ENCODE measurements at places on chromosomes 11 and 22. TPM values are rescaled to one million over a fixed set of nuclear protein-coding genes. Genes with fewer than 3 reads are reported as not detected.

Gene EMID1
- 1.3 TPM for total RNA-seq

Gene NAALAD2
- total RNA-seq, result 0.27 TPM

Gene C22orf42
- not detected for total RNA-seq

Gene SMC1B
- not detected for total RNA-seq

Gene CCDC34
- 2.3 TPM for total RNA-seq

Gene TSPAN32
- 26.2 TPM for total RNA-seq

Gene CHADL
- 2.9 TPM for total RNA-seq

Gene C11orf21
- 23.2 TPM for total RNA-seq

Gene RPS6KB2
- total RNA-seq, result 23.2 TPM

Gene CYP2D6
- 0.35 TPM for total RNA-seq

Gene MMP12
- total RNA-seq, result not detected

Gene FAM180B
- not detected for total RNA-seq

Gene HOATZ
- not detected for total RNA-seq

Gene IGSF9B
- 85.3 TPM for total RNA-seq

Gene BRSK2
- 0.16 TPM for total RNA-seq

Gene FAM118B
- total RNA-seq, result 22.3 TPM

Gene APOL4
- total RNA-seq, result 6.1 TPM

Gene MS4A6A
- 22.2 TPM for total RNA-seq

GRCh38 chr22:22380098-22381030 lies 128.2 kb downstream of the ZNF280B start:
- DNase-seq, result no peak

- no peak for DNase-seq
Measured at GRCh38 chr11:125175896-125176575, 11.5 kb downstream of the PKNOX2 start.

DNA sequence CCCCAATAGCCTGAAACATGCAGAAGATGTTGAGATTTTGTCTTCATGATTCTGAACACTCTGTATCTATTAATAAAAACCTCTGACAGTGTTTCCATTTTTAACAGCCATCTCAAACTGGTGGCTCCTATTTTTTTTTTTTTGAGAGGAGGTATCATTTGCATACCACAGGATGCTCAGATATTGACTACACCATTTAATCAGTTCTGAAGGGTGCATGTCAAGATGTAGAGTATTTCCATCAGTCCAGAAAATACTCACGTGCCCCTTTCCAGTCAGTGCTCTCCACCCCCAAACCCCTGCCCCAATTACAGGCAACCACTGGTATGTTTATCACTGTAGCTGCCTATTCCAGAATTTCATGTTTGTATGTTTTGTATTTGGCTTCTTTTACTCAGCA lies 85.3 kb upstream of the SORL1-AS1 start:
- DNase-seq, result no peak

GRCh38 chr11:126890561-126890960 lies 110.0 kb downstream of the KIRREL3 start:
- no peak for DNase-seq

- peak; percentile 39 for DNase-seq
Measured at GRCh38 chr22:30903876-30904460, 64.6 kb downstream of the MORC2 start.

- DNase-seq, result no peak
Measured at GRCh38 chr11:110182886-110183285, 89.7 kb downstream of the ZC3H12C start.

DNA sequence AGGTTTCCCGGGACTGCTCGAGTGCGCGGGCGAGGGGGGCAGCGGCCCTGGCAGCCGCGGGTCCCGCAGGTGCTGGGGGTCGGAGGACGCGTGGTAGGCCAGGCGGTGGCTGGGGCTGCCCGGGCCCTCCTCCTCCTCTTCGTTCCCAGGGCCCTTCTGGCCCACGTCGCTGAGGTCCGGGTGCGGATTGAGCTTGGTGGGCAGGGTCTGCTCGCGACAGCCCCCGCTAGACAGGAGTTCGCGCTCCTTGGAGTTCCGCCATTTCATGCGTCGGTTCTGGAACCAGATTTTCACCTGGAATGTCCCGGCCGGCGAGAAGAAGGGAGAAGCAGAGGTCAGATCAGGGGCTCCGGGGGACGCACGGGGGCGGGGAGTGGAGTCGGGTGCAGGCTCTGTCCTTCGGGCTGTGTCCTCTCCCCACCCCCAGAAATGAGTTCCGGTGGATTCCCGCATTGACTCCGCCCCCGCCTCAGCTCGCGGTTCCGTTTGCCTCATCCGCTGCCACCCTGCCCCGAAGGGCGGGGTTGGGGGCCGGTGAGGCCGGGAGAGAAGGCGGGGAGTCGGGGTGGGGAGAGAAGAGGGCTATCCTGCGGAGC lies 3.9 kb downstream of the DBX1 start:
- DNase-seq, result no peak

- no peak for DNase-seq
Measured at GRCh38 chr22:42925598-42925997, 68.5 kb upstream of the ARFGAP3 start.

- no peak for DNase-seq
Measured at GRCh38 chr11:24773322-24773721, 276.5 kb downstream of the LUZP2 start.

DNA sequence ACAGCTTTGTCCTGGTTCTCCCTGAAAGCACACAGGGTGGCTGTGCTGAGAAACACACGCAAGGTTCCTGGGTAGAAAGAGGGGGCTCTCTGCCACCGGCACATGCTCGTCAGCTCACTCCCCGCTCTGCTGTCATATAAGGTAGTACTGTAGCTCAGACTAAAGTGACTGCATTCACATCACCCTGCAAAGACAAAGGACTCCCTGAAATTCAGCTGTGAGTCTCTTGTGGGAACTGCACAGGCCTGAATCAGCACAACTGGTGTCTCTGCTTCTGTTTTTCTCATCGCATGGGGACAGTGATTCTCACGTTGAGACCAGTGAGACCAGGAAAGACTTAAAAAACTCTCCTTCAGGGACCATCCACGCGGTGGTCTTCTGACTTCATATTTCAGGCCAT lies 124.1 kb upstream of the BID start:
- no peak for DNase-seq

- no peak for DNase-seq
Measured at GRCh38 chr11:88414981-88415413, 77.5 kb upstream of the CTSC start.

DNA sequence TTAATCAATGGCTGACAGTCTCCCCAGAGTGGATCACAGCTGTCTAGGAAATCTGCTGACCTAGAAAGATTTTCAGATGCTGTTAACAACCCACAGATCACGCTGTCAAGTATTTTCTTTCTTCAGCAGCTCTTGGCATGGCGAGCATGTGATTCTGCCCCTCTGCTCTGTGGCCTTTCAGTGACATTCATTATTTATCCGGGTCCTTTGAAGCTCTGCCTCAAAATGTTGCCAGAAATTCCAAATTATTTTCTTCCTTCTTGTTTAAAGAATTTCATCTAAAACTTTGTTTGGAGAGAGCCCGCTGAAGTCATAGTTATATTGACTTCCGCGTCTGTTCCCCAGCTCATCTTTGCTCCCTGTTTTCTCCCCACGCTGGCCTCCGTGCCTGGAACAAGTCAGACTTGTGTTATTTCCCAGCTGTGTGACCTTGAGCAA lies 134.1 kb downstream of the COMMD9 start:
- DNase-seq, result no peak

GRCh38 chr11:20310596-20311394 lies 52.7 kb upstream of the HTATIP2 start:
- no peak for DNase-seq

GRCh38 chr11:109148669-109149068 lies 273.3 kb upstream of the C11orf87 start:
- DNase-seq, result no peak

GRCh38 chr11:20609727-20610707 lies 10.6 kb downstream of the SLC6A5 start:
- DNase-seq, result peak; percentile 83

DNA sequence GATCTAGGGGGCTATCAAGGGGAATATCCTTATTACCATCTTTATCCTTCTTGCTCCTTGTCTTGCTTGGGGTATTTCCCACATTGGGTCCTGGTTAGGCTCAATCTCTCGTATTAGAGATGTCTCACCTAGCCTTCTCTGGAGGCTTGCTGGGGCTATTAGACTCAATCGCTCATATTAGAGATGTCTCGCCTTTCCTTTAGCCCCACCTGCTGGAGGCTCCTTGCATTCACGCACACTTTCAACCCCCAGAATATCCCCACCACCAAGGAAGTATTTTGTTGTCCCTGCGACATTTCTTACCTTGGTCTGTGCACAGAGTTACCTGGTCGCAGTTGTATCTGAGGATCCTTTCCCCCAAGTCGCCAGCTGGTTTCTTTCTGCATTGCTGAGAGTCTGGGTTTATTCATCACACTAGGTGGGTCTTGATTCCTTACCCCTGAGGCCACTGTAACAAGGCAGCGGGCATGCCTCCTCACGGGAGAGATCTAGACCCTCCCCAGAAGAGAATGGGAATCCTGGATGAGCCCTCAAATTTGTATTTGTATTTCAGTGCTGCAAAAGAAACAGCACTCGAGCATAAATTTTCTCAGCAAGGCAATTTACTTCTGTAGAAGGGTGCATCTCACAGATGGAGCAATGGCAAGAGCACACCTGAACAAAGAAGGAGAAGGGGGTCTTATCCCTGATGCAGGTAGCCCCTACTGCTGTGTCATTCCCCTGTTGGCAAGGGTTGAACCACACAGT lies 15.9 kb upstream of the HYLS1 start:
- no peak for DNase-seq

DNA sequence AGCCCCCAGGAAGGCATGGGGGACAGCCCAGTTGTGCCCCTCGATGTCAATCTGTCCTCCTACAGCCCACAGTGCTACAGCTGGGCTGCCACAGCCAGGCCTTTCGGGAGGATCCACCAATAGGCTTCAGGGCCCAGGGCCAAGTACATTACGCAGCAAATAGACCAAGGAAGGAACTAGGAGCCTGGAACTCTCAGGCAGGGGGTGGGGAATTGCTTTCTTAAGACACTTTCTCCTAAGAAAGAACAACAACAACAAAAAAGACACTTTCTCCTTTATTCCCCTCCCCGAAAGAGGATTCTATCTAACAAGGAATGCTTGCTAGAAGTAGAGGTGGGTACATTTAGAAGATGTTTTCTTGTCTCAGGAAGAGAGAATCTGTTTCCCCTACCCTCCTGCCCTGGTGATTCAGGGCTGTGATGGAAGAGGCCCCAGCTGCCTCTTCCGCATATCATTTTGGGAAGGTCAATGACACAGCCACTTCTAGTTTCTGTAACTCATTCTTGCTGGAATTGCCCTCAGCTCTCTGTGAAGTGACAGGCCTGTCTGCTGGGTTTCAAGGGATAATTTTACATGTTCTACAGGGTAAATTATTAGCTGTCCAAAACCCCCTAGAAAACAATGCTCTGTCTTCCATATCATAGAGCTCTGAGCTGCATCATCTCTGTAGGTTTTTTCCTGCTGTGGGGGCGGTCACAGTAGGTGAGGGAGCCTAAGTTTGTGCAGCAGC lies 6.0 kb upstream of the MALAT1 start:
- DNase-seq, result peak; percentile 94

DNA sequence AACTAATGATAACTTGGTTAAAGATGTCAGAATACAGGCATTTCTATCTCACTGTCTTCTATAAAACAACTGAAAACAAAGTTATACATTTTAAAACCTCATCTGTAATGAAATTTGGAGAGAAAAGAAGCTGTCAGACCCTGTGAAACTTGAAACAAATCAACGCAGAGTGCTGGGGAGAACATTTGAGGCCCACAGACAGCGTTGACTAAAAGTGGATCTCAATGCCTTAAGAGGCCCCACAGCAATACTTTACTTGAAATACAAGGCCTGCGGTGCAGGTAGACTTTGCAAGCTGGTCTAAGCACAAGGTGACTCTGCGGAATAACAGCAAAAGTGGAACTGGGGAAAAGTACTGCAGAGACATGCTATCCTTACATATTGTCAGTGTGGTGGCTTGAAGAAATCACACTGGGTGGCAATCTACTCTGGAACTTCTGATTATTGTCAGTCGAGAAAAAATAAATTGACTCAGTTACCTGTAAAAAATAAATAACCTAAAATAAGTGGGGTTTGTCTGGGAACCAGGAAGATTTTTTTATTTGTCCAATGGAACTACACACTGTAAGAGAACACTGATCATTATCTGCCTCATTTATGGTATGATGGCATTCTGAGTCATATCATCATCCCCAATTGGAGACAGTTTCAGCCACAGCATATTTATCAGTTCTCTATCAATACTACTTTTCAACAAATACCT lies 138.9 kb downstream of the LUZP2 start:
- DNase-seq, result no peak

Data from cardiac septum (tissue), 1 donor.